CD4-positive, alpha-beta T cell treated with Interleukin-4 for 1 hour (primary cell): ENCODE measurements at places on chromosomes 13 and 19.
A peak's percentile ranks its signal among the peaks of the same experiment; 100 is the strongest.

DNA sequence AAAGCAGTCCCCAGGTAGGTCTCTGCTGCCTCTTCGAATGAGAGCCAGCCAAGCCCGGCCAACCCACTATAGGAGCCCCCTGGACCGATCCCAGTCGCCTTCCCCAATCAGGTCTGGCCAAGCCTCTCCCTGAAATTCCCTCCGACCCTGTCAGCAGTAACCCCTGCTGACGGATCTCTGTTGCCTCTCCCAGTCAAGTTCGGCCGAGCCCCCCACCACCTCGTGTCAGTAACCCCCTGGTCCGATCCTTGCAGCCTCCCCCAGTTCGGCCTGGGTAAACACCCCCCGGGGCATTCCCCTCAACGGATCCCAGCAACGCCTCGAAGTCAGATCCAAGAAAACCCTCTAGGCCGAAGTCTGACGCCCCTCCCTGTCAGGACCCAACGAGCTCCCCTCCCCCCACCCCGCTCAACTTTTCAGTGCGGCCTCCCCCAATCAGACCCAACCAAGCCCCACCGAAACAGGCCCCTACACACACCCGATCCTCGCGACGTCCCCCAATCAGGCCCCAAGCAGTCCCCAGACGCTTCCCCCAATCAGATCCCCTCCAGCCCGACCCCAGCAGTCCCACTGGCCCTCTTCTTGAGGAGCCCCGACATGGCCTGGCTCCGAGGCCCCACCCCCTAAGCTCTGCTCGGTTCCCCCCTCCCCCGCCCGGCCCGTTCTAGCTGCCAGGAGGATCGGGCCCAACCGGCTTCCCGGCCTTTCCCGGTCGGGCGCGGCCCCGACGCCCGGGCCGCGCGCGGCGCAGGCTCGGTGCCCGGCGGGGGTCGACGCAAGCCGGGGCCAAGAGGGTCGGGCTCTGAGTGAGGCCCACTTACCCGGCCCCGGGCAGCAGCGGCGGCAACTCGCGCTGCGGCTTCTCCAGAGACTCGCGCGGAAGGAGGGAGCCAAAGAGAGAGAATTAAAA is 1.8 kb downstream of the TNPO2 start:
- peak; percentile 54 for DNase-seq

DNA sequence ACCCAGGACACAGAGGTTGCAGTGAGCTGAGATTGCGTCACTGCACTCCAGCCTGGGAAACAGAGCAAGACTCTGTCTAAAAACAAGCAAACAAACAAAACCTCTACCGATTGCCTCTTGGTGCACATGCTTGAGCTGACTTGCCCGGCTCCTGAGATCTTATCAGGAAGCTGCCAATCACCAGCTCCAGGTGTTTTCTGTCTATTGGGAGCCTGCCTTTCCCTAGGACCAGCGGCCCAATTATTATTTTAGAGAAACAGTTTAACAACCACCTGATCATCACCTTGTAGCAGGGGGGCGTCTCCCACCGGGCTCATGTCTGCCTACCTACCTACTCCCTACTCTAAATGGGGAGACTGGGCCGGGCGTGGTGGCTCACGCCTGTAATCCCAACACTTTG is 10.8 kb downstream of the CLEC4M start:
- DNase-seq: no peak

GRCh38 chr13:76293751-76294150 is 592.5 kb downstream of the KCTD12 start:
- no peak for DNase-seq

GRCh38 chr13:79432992-79433391 is 26.9 kb upstream of the RBM26 start:
- DNase-seq: no peak

DNA sequence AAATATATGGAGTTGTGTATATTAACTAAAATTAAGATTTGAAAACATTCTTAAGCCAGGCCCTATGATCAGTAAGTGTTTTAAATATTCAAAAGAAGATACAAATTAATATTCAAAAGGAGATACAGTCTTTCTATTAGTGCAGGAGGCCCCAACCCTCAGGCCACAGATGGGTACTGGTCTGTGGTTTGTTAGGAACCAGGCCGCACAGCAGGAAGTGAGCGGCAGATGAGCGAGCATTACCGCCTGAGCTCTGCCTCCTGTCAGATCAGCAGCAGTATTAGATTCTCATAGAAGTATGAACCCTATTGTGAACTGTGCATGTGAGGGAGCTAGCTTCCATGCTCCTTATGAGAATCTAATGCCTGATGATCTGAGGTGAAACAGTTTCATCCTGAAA is 232.9 kb downstream of the FOXO1 start:
- DNase-seq: peak; percentile 63

DNA sequence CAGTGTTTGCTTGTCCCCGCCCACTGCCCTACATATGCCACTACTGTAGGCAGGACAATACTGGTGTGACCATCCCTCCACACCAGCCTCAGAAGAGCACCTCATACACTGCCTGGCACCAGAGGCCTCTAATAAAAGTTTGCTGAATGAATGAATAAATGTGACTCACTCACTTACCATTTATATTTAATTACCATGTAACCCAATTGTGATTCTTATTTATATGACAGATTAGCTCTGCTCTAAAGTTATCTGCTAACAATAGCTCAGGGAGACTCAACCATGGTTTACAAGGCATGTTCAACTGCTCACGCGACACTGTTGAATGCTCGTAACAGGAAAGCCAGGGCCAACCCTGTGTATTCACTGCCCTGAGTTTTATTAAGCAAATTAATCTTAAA is 66.0 kb upstream of the DOCK9 start:
- DNase-seq: no peak

DNA sequence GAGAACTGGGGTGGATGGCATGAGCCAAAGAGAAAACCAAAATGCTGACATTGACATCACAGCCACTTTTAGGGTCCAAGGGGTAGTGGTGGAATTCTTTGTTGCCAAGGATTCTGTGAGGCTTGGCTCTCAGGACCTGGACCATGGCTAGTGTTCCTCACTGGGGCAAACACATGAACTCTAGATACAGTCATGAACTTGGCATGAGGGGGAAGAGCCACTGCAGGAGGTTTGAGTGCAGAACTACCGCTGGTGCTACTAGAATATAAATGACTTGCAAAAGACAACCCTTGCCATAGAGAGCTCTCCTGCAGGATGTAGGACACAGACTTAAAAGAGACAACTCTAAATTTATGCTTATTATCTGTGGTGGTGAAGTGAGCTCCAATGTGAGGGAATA is 29.8 kb upstream of the FRY start:
- DNase-seq: no peak

DNA sequence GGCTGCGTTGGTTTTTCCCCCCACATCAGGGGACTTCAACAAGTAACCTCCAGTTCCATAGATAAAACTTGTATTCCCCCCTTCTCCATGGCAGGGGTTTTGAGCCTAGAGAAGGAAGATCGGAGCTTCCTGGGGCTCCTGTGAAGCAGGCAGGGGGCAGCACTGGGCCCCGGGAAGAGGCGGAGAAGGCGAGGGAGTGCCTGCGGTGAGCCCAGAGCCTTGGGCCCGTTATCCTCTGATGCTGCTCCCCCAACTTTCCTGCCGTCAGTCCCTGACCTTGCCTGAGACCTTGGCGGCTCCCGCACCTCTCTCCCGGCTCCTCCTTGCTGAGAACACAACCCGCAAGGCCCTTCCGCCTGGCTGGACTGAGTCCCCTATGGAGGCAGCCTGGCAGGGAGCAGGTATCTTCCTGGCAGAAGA is 2.5 kb downstream of the LIPE start:
- DNase-seq: no peak

GRCh38 chr13:22024381-22024994 is 353.6 kb downstream of the FGF9 start:
- no peak for DNase-seq

DNA sequence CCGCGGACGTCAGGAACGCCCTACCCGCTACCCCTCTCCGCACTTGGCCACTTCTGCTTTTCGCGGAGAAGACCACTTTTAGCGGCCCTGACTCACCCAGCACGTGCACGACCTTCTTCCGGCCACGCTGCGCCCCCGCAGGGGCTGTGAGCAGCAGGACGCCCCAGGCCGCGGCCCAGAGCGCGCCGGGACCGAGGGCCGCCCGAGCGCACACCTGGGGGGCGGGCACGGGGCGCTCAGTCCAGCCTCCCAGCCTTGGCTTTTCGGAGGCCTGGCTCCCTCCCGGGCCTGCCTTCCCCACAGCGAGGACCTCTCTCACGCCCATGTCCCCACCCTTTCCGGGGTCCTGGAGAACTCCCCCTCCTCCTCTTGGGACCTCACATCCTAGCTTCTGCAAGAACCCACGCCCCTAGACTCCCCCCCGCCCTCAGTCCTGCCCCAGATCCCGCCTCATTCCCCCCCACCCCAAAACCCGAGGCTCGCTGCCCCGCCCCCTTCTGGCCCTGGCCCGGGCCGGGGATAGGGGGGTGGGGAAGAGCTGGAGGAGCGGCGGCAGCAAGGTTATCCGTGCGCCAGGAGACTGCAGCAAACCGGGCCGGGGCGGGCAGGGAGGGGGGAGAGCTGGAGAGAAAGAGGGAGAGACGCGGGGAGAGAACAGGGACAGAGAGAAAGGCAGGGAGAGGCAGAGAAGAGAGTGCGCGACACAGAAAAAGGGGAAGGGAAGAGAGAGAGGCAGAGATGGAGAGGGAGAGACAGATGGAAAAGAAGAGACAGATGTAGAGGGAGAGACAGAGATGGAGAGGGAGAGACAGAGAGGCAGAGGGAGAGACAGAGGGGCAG is 11.5 kb downstream of the TM6SF2 start:
- no peak for DNase-seq

GRCh38 chr13:109314101-109314500 is 472.3 kb downstream of the IRS2 start:
- no peak for DNase-seq

DNA sequence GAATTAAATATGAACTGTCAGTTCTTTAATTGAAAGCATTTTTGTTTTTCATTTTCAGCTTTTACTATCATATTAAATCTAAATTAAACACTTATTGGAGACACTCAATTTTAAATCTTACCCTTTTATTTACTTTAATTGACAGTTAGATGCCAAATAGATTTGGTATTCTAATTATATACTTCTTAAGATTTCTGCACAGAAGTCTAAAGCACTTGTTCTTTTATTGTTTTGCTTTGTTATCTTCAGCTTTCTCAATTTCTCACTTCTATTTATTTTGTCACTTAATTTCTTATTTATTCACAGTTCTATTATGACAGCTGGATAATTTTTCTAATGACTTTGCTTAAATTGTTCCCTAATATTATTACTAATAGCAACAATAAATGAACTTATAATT is 1397.3 kb upstream of the MIR17HG start:
- DNase-seq: no peak

- no peak for DNase-seq
Observed at GRCh38 chr13:91058066-91058465, 289.4 kb upstream of the MIR17HG start.

GRCh38 chr13:65330691-65331090 is 1899.4 kb downstream of the PCDH9 start:
- no peak for DNase-seq

GRCh38 chr13:112127564-112128330 is 60.8 kb downstream of the SOX1 start:
- no peak for DNase-seq

DNA sequence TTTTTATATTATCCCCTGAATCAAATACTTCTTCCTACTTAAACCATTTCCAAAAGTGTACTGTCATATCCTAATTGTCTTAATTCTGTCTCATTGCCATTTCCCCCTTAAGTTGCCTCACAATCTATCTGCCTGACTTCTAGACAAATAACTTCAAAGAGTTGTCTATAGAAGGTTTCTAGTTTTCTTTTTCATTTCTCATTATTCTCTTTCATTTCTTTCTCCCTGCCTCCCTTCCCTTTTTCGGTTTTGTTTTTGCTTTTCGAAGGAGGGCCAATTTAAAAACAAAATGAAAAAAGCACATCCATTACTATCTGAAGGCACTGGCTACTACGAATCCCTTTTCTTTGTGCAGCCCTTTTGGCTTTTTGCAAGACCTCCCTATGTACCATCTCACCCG is 367.2 kb downstream of the DNAJC15 start:
- no peak for DNase-seq

DNA sequence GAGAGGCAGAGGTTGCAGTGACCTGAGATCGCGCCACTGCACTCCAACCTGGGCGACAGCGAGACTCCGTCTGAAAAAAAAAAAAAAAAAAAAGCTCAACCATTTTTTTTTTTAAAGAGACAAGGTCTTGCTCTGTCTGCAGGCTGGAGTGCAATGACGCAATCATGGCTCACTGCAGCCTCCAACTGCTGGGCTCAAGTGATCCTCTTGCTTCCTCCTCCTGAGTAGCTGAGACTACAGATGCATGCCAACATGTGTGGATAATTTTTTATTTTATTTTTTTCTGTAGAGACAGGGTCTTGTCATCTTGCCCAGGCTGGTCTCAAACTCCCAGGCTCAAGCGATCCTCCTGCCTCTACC is 10.3 kb downstream of the EHD2 start:
- peak; percentile 50 for DNase-seq

- DNase-seq: no peak
Observed at GRCh38 chr19:855566-856120, 3.5 kb downstream of the ELANE start.

- peak; percentile 75 for DNase-seq
Observed at GRCh38 chr13:98445340-98446233, 131.3 kb downstream of the STK24 start.

GRCh38 chr19:493391-494170 is 2.7 kb upstream of the MADCAM1 start:
- no peak for DNase-seq

DNA sequence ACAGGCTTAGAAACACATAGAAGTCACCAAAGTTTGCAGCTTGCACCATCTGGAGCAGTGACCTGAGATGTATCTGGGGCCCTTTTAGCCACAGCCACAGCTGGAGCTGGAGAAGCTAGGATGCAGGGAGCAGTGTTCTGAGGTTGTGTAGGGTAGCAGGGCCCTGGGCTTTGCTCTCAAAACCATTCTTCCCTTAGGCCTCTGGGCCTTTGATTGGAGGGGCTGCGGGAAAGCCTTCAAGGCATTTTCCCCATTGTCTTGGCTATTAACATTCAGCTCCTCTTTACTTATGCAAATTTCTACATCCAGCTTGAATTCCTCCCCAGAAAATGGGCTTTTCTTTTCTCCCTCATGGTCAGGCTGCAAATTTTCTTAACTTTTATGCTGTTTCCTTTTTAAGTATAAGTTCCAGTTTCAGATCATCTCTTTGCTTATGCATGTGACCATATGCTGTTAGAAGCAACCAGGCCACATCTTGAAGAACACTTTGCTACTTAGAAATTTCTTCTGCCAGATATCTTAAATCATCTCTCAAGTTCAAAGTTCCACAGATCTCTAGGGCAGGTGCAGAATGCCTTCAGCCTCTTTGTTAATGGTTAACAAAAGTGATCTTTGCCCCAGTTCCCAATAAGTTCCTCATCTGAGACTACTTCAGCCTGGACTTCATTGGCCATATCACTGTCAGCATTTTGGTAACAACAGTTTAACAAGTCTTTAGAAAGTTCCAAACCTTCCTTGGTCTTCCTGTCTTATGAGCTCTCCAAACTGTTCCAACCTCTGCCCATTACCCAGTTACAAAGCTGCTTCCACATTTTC is 48.5 kb downstream of the NBEA start:
- no peak for DNase-seq

- DNase-seq: no peak
Observed at GRCh38 chr19:18859676-18860301, 28.0 kb downstream of the UPF1 start.

- DNase-seq: no peak
Observed at GRCh38 chr13:30072818-30073186, 222.4 kb upstream of the UBL3 start.

GRCh38 chr13:99199541-99200431 is 868 bp upstream of the UBAC2 start:
- DNase-seq: no peak

- no peak for DNase-seq
Observed at GRCh38 chr13:32021785-32022184, 9.8 kb upstream of the FRY start.
